RWPE1 (cell line): ENCODE measurements at places on chromosomes 5 and 9.

DNA sequence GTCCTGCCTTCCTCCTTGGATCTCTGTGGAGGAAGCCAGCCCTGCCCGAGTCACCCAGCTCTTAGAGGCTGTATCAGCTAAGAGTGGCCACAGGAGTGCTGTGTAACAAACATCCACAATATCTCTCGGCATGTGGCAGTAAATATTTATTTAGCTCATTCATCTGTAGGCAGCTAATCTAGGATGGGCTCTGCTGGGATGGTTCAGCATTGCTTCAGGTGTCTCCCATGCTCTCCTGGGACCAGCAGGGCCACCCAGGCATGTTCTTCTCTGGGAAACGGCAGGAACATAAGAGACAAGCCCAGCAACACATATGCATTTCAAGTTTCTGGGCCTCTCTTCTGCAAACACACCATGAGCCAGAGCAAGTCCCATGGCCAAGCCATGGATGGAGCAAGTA is 56.1 kb downstream of the HRH2 start:
- DNase-seq: no peak

GRCh38 chr5:150223474-150223873 is 33.6 kb downstream of the SLC6A7 start:
- no peak for DNase-seq

DNA sequence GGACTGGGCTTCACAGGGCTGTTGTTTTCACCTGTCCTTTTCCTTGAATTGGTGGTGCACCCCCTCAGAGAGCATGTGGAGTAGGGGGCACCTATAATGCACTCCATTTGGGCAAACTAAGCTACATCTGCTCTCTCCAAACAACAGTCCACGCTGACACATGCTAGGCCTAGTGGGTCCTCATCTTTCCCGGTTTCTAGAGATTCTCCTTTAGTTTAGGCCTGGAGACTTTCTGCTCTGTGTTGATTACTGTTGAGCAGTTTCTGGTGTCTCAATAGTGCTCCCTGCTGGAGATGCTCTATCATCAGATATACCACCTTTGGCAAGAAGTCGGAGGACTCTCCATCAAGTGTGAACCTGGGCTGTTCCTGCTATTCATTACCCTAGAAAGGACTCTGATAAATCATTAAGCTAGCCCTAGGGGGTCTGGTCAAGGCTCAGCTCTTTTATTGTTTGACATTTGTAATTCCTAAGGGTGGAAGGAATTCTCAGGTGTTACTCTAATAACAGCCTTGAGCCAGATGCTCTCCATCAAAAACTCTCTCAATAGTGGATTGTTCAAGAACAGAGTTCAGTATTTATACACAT is 64.0 kb upstream of the FYB1 start:
- peak; percentile 57 for DNase-seq

DNA sequence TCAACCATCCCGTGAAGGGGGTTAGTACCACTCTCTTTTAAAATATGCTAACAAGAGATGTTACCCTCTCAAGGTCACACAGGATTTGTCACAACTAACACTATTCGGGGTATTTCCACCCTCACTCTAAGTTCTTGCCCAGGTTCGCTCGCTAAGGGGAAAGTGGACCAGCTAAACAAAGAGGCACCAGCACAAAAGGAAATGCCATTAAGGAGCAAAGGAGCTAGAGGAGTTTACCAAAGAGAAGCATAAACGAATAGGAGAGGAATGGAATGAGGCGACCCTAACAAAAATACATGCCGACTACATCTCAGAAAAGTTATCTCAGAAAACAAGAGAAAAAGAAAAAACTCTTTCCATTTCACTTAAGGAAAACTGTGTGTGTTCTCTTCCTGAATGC is 170.9 kb downstream of the DCP2 start:
- no peak for DNase-seq

DNA sequence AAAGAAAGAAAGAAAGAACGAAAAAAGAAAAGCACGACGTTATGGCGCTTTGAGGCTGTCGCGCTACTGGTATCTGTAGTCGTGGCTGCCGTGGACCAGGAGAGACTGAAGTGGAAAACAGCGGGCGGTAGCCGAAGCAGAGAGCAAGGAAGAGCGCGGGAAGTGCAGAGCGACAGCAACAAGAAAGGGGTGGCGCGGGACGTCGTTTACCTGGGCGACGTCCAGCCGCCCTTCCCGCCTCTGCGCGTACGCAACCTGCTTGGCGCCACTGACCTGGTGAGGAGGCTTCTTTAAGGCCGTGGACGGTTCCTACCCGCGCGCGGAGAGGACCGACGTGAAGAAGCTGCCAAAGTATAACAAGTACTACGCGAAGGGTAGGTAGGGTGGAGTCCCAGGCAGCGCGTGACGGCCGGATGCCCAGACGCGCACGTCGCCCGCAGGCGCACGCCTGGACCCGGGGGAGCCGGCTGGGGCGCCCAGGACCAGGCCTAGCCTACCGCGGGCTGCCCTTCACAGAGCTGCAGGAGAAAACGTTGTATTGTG is 15.4 kb downstream of the CCL28 start:
- DNase-seq: peak; percentile 67

GRCh38 chr5:20276959-20277263 is 288.9 kb upstream of the CDH18 start:
- DNase-seq: no peak

- no peak for DNase-seq
Measured at GRCh38 chr9:3507395-3508077, 18.3 kb downstream of the RFX3 start.

DNA sequence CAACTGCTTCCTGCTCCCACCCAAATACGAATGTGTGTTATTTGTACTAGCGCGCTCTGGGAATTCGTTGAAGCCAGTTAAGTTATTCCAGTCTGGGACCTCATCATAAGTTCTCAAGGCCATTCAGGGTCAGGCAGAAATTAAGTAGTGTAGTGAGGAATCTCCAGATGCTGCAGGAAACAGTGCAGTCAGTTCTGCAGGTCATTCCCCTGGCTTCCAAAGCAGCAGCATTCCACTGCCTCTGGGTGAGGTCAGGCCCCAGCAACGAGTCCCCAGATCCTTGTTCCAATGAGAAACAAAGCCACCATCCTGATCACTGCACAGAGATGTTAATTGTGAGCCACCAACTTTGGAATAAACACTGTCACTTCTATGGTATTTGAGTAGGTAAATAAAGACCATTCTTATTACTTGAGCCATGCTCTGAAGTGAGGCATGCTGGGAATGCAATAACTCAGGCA is 33.1 kb downstream of the SVEP1 start:
- no peak for DNase-seq

DNA sequence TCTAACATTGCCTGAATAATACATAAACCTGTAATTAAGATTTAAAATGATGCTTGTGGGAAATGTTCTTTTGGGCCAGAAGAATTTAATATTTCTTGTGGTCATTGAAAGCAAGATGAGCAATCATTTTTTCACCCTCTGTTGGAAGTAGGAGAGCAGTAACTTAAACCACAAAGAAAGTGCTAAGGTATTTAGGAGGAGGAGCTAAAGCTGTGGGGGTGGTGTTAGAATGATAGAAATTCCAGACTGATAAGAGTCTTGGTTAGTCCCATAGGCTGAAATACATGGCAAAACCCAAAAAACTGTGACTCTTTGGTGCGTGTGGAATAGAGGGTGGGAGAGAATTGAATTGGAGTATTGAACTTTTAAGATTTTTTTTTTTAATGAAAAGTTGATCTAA is 247.0 kb downstream of the YTHDC2 start:
- peak; percentile 20 for DNase-seq

- DNase-seq: peak; percentile 76
Measured at GRCh38 chr5:176491101-176491502, 42.9 kb downstream of the FAF2 start.

DNA sequence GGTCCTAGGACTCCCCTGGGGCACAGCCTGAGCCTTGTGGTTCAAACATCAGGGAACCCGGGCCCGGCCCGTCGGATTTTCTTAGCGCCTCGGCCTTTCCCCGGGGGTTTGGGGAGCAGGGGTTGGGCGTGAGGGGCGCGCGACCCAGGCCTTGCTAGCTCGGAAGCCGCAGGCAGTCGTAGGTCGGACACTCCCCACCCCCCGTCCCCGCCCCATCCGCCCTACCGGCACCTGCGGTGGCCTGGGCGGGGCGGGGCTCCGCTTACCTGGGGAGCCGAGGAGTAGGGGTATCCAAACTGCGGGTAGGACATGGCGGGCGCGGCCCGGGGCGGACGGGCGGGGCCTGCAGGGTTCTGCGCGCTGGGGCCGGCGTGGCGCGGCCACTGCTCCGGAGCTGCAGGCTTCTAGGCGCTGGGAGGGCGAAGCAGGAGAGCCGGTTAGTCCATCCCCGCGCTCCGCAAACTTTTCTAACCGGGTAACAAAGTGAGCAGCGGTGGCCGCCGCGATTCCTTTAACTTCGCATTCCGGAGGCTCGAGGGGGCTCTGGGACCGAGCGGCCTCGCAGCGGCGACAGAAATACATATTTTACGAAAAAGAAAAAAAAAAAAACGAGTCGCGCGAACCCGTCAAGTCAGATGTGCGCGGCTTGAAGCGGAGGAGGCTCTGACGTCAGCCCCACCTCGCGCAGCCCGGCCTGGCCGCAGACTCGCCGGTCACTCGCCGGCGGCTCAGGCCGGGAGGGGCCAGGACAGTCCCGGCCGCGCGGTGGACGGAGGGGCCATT is at the start of gene IRX4:
Gene IRX4 (minus strand): TSS at position 589 of the 783 bp plus-strand sequence. CDS start 278 bp downstream, at position 311.
- DNase-seq: peak; percentile 69

GRCh38 chr9:69397384-69398214 is 72.6 kb downstream of the ENTREP1 start:
- DNase-seq: no peak

DNA sequence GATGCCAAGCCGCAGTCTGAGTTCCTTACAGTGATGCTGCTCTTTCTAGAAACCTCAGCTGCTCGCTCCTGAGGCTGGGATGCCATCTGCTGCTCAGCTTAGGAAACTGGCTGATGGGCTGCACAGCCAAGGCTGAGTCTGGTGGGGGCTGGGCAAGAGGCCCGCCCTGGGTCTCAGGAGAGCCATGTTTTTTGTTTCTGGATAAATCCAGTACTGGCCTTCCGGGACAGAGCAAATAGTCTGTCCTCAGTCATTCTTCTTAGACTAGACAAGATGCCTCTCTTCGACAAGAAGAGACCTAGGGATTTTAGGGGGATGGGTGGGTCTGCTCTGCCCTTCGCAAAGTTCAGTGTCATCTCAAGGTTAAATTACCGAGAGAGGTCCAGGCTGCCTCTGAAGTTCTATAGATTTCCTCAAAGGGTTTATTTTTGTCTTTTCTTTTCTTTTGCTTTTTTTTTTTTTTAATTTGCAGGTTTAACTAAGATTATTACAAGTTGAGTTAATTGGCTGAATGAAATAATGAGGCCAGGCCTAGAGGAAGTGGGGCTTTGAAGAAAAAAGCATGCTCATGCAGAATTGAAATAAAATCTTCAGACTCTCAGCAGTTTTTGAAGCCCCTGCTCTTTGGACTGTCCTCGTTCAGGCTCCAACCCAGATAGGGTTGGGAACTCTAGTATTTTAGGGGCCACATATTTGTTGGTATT is 30.6 kb upstream of the MATR3 start:
- DNase-seq: peak; percentile 96

DNA sequence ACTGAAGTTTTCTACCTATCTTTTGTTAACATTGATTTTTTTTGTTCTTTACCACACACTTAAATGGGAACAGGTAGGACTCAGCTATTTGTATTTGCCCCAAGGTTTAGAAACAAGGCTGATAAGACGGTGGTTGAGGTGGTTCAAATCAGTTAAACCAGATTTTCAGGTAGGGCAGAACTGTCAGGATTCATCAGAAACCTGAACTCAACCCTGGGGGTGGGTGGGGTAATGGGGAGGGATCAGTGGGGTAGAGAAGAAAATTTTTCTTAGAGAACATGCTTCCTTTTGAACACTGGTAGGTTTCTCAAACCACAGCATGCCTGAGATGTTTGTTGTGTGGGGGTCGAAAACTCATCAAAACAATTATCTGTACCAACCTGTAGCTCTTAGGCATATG is 113.0 kb downstream of the BASP1 start:
- DNase-seq: no peak

GRCh38 chr5:137453483-137454080 is 45.5 kb downstream of the SPOCK1 start:
- DNase-seq: peak; percentile 45

DNA sequence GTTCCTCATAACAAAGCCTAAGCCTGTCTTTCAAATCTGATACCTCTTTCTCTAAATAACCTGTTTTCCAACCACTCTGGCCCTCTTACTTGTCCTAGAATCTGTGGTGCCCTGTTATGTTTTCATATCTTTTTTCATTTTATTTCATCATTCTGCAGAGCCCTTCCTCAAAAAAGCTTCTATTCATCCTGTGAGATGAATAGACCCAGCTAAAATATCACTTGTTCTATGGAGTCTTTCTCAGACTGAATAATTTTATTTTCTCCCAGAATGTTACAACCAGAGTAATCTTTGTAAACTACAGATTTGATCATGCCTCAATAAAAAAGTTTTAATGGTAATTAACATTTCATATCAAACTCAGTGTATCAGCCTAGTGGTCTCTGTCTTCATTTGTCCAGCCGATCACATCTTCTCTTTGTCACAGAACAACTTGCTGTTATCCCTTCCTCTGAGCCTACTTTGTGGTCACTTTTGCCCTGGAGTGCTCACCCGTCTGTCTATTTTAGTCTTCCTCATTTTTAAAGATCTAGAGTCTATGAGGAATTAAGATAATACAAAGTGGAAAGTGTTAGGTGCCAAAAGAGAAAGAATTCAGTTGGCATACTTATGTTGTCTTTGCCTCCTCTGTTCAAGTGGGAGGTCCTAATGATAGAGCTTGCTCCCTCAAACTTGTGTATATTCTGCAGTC is 77.8 kb downstream of the ZCCHC7 start:
- no peak for DNase-seq

DNA sequence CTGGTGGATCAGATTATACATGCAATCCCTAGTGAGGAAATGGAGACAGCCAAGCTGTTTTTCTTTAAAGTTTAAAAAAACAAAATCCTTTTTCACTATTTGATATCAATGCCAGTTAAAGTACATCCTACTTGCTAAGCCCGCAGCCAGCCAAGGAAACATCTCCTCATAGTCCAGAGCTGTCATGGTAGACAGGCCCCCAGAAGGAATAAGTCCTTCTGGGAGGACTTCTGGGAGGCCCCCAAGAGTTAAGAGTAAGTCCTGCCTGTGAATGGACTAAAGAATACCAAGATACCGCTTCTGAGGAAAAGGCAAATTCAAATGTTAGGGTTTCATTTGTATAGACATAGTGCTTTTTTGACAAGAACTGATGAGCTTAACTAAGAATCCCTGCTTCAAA is 38.3 kb downstream of the MOCS2 start:
- no peak for DNase-seq

GRCh38 chr5:172932313-172933017 is 26.8 kb upstream of the RPL26L1 start:
- DNase-seq: peak; percentile 85

GRCh38 chr5:96114736-96115135 is 153.1 kb upstream of the ELL2 start:
- no peak for DNase-seq

DNA sequence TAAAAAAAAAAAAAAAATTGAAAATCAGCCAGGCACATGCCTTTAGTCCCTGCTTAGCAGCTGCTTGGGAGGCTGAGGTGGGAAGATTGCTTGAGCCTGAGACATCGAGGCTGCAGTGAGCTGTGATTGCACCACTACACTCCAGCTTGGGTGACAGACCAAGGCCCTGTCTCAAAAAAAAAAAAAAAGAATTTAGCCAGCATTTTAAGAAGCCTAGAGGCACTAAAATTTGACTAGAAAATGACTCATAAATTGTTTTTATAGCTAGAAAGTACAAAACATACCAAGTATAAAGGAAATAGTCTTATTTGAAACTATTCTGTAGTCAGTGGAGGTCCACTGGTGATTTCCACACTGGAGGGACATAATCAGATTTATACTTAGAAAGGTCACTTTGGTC is 17.5 kb downstream of the LRRC70 start:
- DNase-seq: no peak
